ENCODE measurements at places on chromosomes 11 and 22.

DNA sequence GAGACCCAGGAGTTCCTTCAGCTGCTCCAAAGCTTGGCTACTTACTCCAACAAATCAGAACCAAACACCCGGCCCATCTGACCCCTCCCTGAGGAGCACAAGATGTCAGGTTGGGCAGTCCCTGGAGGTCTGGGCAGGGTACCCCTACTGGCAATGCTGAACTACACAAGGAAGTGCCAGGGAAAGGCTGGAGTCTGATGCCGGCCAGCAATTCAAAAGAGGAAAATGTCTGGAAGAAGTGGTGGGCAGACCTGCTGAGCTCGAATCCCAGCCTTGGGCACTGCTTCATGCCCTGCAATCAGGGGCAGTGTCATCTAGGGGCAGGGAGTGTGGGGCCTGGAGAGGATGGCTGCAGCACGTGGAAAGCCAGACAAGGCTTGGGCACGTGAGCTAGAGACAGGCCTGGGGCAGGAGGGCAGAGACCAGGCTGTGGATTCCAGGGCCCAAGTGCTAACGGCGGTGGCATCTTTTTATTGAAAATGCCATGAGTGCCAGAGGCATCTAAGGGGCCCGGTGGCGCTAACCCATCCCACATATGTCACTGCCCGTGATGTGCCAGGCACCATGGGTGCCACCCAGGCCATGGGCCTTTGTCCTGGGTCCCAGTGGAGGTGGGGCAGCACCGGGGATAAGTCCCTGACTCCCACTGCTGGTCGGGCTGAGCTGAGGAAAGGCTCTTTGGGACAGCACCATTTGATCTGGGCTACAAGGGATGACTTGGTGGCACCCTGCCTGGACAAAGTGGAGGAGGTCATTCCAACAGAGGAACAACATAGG lies 97.9 kb upstream of the PITPNB start:
- no peak for DNase-seq

GRCh38 chr11:69818603-69819441 lies at the start of gene FGF3:
Gene FGF3 (minus strand): TSS chr11:69819416. CDS start chr11:69818933, 483 bp downstream.
- no peak for DNase-seq

- DNase-seq = no peak
Observed at GRCh38 chr22:35952576-35952975, 76.0 kb downstream of the RBFOX2 start.

DNA sequence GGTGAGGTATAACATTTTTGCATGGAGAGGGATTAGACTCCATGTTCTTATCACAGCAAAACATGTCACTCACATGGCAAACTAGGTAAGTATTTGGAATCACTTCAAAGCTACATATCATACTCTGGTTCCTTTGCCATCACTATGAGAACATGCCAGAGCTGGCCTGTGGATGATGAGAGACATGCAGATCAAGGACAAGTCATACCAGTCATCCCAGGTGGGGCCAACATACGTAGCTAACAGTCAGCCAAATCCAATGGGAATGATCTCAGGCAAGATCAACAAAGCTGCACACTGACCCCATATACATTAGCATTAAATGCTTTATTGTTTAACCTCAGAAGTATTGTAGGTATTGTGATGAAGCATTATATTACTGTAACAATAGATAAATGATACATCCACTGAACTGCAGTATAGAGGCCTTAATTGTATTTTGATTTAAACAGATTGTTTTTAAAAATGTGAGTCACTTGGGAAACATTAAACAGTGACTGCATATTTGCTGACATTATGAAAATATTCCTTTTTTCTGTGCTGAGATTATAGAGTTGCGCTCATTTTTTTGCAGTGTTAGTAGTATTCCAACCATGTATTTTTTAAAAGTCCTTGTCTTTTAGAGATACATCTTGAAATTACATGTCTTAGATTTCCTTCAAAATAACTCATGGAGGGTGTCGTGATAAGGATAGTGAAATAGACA lies 37.3 kb upstream of the ARL14EP start:
- no peak for DNase-seq

- DNase-seq = no peak
Observed at GRCh38 chr11:86476109-86476861, 101.6 kb downstream of the CCDC81 start.

GRCh38 chr11:44752713-44753112 lies 26.0 kb downstream of the TSPAN18 start:
- no peak for DNase-seq

- no peak for DNase-seq
Observed at GRCh38 chr11:14067686-14068085, 105.2 kb downstream of the SPON1 start.

GRCh38 chr11:33311680-33312079 lies 54.5 kb downstream of the HIPK3 start:
- no peak for DNase-seq

GRCh38 chr22:32868946-32869345 lies 67.4 kb downstream of the TIMP3 start:
- DNase-seq = no peak

DNA sequence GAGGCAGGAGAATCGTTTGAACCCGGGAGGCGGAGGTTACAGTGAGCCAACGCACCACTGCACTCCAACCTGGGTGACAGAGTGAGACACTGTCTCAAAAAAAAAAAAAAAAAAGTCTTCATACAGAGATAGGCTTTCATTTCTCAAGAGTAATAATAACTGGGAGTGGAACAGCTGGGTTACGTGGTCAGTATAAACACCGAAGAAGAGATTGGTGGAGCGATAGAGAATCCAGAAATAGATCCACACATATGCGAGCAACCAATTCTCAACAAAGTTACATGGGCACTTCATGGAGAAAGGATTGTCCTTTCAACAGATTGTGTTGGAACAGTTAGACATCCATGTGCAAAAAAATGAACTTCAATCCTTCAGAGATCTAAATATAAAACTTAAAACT lies 24.6 kb downstream of the ZBED4 start:
- DNase-seq = no peak

DNA sequence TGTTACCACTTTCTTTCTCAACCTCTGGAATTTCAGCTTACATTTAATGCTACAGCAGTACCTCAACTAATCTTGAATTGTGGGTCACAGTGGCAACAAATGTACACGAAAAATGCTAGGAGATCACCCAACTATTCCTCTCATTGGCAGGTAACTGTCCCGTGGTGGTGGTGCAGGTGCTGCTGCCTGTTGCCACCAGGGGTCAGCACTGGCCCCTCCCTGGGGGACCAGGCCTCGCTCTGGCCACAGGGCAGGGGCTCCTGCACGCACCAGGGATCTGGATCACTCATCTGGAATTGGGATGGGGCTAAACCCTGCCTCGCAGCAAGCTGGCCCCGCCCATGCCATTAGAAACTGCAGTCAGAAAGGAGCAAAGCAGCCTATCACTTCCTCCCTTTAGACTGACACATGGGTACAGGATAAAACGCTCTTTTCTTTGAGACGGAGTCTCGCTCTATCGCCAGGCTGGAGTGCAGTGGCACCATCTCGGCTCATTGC lies 6.9 kb upstream of the POLDIP3 start:
- DNase-seq = peak; percentile 70

- DNase-seq = no peak
Observed at GRCh38 chr22:42586381-42586780, 28.3 kb downstream of the POLDIP3 start.

- DNase-seq = no peak
Observed at GRCh38 chr11:92268546-92268945, 43.9 kb downstream of the FAT3 start.

DNA sequence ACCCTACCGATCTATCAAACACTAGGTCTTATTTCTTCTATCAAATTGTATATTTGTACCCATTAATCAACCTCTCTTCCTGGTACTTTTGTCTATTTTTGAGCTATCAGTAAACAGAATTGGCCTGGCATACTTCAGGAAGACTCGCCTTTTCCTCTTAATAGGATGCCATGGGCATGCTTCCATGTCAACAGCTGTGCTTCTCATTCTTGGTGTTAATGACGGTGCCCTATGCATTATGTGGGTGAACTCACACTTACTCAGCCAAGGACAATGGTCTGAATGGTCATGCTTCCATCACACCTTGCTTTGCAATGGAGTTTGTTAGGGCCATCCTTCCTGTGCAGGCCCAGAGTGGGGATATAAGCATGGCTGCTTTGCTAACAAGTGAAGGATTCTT lies 521.8 kb downstream of the MIAT start:
- no peak for DNase-seq

- no peak for DNase-seq
Observed at GRCh38 chr11:71240865-71241691, 11.3 kb downstream of the SHANK2 start.

GRCh38 chr11:44887636-44888035 lies 63.0 kb downstream of the TP53I11 start:
- no peak for DNase-seq

GRCh38 chr11:90701716-90702115 lies 478.9 kb upstream of the CHORDC1 start:
- no peak for DNase-seq

GRCh38 chr22:44436736-44437135 lies 61.3 kb downstream of the RTL6 start:
- DNase-seq = no peak

DNA sequence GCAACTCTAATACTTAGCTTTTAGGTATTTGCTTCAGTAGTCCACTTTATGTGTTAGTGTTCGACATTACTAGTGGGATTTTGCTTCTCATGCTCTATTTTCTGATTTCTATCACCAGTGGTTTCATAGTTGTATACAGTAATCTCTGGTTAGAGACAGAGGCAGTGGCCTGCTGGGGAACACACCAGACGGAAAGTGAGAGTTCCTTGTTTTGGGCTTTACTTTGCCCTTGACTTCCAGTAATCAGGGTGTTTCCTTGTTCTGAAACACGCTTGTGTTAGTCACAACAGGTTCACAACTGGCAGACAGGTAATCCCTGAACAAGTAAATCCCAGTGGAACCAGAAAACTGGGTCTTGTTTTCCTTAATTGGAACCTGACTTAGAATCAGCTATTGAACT lies 56.0 kb downstream of the PACS1 start:
- no peak for DNase-seq

DNA sequence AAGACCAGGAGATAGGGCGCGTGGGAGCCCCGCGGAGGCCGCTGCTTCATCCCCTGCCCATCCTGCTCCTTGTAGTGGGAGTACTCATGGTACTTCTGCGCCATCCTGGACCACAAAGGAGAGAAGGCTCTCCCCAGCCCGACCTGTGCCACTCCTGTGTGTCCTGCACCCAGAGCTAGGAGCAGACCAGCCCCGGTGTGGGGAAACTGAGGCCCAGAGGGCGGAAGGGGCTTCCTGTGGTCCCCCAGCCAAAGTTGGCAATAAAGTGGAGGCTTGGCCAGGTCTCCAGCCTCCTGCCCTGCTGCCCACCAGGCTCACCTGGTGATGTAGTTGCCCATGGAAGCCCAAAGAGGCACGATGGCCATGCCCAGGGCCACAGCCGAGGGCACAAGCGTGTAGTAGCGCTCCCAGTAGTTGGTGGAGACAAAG lies 4.7 kb downstream of the UNC93B1 start:
- peak; percentile 0 for DNase-seq

DNA sequence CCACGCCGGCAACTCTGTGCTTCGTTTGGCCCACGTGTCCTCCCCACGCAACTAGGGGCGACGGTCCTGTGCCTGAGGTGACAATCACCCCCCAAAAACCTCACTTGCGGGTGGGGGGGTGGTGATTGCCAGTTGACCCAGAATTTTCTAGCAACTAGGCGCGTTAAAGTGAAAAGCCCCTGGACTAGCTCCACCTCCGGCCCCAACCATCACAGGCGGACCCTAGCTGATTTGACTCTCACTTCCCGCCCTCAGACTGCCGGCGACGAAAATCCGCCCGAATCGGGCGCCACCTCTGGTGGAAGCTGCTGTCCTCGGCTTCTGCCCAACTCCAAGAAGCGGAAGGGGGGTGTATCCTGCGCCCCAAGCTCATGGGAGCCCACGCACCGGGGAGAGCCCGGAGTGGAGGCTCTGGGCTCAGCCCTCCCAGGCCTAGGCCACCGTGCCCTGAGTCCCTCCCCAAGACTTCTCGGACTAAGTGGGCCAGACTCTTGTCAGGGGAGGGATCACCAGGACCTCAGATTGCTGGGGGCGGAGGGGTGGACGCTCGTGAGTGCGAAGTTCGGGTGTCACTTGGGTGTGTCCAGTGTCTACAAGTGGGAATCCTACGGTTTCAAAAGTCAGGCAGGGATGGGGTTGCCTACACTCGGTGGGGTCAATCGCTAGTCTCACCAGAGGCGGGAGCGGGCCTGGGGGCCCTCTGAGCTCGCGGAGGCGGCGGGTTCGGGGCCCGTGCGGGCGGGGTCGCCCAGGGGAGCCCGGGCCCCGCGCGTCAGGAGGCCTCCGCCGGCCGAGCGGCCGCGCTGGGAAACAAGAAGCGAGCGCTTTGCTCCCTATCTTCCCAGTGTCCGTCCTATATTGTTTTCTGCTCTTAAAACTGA lies 12.3 kb downstream of the PAX6 start:
- DNase-seq = peak; percentile 48

DNA sequence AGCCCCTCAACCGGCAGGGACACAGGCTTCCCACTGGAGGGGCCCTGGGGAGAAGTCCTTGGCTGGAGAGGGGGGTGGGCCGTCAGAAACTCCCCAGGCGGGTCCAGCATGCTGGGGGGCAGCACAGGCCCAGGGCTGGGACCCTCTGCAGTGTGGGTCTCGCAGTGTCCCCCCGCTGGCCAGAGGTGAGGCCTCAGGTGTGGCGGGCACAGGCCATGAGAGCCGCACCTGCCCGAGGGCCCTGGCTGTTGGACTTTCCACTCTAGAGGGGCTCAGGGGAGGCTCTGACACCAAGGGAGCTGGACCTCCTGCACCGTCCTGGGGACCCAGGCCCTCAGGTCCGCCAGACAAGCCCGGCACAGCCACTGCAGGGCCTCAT lies 10.7 kb upstream of the PIM3 start:
- no peak for DNase-seq

DNA sequence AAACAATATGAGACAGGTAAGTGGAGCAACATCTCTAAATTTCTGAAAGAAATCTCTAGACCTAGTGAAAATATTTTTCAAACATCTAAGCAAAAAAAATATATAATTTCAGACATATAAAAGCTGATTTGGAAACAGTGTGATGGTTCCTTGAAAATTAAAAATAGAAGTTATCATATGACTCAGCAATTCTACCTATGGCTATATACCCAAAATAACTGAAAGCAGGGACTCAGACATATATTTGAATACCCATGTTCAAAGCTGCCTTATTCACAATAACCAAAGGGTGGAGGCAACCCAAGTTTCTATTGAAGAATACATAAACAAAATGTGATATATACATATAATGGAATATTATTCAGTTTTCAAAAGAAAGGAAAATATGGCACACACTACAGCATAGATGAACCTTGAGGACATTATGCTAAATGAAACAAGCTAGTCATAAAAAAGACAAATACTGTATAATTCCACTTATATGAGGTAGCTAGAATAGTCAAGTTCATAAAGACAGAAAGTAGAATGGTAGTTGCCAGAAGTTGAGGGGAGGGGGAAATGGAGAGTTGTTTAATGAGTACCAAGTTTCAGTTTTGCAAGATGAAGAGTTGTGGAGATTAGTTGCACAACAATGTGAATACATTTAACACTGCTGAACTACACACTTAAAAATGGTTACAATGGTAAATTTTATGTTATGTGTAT lies 300.4 kb downstream of the TTC28 start:
- no peak for DNase-seq
